Thyroid gland (tissue), 4 donors: ENCODE measurements at places on chromosomes 13 and 19. TPM values are rescaled to one million over a fixed set of nuclear protein-coding genes. Genes with fewer than 3 reads are reported as not detected.

DNA sequence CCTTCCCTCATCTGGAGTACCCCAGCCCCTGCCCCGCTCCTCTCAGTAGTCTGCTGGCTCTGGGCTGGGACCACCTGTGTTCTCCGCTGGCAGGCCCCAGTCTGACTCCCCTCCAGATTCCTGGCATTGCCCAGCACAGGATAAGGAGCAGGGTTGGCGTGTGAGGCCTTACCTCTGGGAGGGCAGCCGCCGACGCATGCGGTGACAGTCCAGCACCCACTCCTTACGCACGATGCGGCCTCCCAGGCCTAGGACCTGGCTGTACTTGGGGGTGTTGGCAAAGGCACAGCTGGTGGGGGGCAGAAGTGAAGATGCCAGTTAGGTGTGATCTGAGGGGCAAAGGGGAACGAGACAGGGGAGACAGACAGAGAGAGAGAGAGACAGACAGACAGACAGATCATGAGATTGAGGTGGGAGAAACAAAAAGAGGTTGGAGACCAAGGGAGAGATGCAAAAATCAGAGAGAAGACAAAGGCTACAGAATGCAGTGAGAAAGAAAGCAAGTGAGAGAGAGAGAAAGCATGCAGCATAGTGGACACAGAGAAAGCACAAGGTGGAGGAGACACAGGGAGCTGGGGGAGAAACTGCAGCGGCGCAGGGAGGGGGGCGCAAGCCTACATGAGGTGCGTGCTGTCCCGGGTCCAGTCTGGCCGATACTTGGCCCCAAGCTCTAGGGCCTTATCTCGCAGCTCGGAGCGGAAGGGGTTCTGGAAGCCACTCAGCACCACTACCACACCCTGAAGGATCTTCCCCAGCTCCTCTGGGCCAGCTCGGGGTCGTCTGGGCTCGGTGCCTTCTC is 18.6 kb downstream of the ZNF575 start:
- no peak for DNase-seq

GRCh38 chr19:42427313-42427712 is at the start of gene LIPE:
Gene LIPE (minus strand): TSS chr19:42427388. CDS start chr19:42427149, 239 bp downstream.
- DNase-seq, result no peak

- peak; percentile 66 for DNase-seq
Observed at GRCh38 chr13:51148952-51149573, 38.0 kb upstream of the C13orf42 start.

- DNase-seq, result no peak
Observed at GRCh38 chr13:75454497-75454896, 27.5 kb downstream of the TBC1D4 start.

SHANK1 gene
- 0.45 TPM for total RNA-seq

DNA sequence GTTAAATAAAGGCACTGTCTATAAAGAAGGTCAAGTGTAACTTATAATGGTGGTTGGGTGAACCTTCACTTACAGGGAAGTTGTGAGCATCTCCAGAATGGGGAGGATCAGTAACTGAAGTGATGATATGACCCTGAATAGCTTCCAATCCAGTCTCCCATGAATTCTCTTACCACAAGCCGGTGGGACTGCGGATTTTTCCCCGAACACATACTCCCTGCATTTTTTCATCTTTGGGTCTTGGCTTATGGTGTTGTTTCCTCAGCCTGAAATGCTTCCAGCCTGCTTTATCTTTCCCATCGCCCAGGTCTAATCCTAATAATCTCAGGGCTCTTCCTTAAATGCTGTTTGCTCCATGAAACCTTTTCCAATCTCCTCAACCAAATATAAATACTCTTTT is 2.0 kb upstream of the CSNK1A1L start:
- no peak for DNase-seq

PDX1 gene
- not detected for total RNA-seq

- no peak for DNase-seq
Observed at GRCh38 chr19:43700395-43701000, 15.4 kb upstream of the IRGC start.

GRCh38 chr19:57888107-57888559 is 704 bp downstream of the ZNF814 start:
- no peak for DNase-seq

DNA sequence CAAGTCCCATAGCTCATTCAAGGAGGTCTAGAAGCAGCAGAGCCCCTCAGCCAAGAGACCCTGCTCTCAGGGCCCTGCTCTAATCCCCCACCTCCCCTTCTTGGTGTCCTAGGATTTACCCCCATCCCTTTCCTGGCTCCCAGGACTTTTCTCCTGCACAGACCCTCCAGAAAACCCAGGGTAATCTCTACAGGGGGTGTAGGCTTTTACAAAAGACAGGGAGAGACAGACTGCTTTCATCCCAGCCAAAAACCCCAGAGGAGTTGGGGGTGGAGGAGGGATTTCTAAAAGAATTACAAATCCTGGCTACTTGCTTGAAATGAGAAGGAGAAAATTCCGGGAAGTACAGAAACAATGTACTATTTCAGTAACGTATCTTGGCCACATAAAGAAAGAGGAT is 133.3 kb downstream of the TNFSF13B start:
- no peak for DNase-seq

- DNase-seq, result peak; percentile 64
Observed at GRCh38 chr19:56765137-56765536, 75.4 kb downstream of the PEG3 start.

ZNF682 gene
- total RNA-seq, result 12.7 TPM

- DNase-seq, result no peak
Observed at GRCh38 chr13:74452176-74452575, 318.0 kb upstream of the KLF12 start.

CRLF1 gene
- 97.0 TPM for total RNA-seq

DNA sequence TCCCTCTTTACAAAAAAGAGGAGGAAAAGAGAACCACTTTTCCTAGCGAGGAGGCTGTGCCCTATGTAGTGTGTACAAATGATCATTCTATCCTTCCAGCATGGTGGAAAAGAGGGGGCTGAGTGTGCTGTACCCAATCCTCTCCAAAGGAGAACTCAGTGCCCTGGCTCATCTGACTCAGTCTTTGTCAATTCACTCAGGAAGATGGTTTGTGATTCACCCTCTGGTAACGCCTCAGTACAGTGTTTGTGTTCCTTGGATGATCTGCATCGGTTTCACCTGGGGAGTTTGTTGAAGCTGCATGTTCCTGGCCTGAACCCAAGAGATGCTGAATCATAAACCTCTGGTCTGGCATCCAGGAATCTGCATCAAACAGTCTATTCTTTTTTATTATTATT is 18.3 kb upstream of the ENOX1 start:
- DNase-seq, result no peak

DNA sequence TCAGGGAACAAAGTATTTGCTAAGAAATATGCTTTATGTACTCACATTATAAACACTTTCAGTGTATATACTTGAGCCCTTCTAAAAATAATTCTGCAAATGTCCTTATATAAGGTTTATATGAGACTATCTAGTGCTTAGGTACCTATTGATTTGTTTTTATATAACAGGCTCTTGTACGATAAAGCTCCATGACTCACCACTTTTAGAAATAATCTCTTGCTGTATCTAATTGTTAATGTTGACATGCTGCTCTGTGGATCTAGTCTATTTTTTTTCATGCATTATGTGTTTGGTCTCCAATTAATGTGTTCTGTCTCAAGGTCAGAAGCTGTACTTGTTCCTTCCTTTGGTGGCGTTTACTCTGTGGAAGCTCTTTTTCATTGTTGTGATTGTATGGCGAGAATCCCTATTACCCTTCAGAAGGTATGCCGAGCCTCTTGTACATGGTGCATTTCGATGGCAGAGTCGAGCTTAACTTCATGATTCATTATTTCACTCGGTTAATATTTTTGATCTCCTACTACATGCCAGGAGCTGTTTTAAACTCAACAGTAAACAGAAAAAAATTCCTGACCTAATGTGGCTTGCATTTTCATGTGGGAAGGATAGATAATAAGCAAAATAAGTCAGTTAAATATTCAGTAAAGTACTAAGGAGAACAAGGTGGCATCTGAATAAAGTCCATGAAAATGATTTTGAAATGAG is 361.6 kb downstream of the COG6 start:
- no peak for DNase-seq

DNA sequence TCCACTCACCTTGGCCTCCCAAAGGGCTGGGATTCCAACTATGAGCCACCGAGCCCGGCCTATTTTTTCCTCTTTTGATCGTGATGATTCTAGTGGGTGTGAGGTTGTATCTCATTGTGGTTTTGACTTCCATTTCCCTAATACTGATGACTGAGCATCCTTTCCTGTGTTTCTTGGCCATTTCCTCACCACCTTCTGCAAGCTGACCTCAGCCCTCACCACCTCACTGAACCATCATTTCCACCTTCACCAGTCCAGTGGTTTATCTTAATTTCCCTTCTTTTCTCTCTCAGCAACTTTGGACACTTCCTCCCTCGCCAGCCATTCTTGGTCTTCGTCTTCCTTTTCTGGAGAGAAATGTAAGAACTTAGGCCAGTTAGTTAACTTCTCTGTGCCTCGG is 13.0 kb upstream of the BICRA start:
- DNase-seq, result no peak

GRCh38 chr13:26695360-26695705 is 65.3 kb downstream of the GPR12 start:
- DNase-seq, result no peak

GRCh38 chr19:41691268-41691970 is 3.3 kb upstream of the CEACAM7 start:
- DNase-seq, result no peak

CXCL17 gene
- total RNA-seq, result not detected

DNA sequence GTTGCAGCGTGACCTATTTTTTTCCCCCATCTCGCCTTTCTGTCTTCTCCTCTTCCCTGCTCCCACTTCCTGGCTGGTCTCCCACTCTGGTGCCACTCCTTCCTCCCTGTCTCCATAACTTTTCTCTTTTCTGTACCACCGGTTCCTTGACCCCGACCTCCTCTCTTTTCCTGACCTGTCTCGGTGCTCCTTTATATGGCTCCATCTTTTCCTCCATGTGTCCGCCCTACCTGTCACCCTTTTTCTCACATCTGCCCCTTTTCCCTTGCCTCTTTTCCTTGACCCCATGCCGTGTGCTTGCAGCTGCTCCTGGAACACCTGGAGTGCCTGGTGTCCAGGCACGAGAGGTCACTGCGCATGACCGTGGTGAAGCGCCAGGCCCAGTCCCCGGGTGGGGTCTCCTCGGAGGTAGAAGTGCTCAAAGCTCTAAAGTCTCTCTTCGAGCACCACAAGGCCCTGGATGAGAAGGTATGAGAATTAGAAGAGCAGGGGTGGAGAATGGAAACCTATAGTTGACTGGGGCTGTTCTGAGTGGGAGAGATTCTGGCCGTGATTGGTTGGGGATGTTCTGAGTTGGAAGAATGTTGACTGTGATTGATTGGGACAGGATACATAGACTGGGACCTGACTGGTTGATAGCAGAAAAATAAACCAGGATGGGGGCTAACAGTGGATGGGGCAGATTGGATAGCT is 9.3 kb downstream of the PPFIA3 start:
- DNase-seq, result no peak

GRCh38 chr19:10115392-10116084 is 4.0 kb downstream of the P2RY11 start:
- no peak for DNase-seq

- no peak for DNase-seq
Observed at GRCh38 chr13:35292329-35292728, 184.2 kb downstream of the MAB21L1 start.

DNA sequence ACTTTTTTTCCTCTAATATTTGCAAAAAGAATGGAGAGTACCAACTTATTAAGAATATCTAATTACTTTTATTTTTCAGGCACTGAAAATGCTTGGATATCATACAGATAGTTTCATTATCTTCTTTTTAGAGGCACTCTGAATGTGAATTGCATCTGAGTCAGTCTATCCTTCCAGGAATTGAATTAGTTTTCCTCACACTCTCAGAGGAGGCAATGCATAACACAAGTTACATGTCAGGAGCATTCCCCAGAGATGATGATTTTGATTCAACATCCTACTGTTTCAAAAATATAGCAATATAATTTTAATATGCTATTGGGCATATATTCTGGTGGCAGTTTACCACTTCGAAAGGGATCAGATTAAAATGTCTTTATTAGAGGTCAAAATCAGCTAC is 1315.4 kb downstream of the PCDH9 start:
- DNase-seq, result no peak

GRCh38 chr19:10011974-10012373 is 1.3 kb upstream of the RDH8 start:
- no peak for DNase-seq

SBSN gene
- total RNA-seq, result not detected

ZNF443 gene
- 4.5 TPM for total RNA-seq

DNA sequence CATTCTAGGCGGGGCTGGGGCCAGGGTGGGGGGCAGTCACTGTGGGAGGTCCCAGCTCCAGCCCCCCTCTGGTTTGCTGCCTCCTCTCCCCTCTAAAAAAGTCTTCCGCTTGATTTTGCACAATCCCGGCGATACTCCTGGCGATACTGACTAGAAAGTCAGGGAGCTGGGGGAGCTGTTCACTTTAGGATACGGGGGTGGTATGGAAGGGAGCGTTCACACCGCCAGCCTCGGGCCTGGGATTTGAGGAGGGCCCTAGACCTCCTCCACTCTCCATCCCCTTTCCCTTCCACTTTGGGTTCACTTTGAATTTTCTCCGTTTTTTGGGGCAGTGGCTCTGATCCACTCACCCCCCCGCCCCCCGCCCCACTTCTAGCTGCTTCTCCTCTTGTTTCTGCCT is 35.0 kb downstream of the KEAP1 start:
- DNase-seq, result no peak

DNA sequence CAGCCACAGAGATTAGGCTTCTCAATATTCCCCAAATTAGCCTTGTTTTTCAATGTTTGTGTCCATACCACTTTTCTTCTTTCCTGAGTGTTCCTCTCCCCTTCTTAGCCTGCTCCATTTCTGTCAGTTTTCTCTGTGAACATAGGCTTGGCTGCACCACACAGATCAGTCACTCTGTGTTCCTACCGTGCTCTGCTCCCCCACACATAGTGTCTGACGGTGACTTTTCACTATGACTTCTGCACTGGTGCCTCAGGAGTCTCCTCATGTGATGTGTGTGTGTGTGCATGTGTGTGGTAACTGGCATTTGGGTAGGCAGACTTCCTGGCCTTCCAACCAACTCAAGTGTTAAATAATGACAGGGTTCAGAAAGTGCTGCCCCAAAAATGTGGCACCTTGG is 47.9 kb upstream of the MYCBP2 start:
- DNase-seq, result no peak

DNA sequence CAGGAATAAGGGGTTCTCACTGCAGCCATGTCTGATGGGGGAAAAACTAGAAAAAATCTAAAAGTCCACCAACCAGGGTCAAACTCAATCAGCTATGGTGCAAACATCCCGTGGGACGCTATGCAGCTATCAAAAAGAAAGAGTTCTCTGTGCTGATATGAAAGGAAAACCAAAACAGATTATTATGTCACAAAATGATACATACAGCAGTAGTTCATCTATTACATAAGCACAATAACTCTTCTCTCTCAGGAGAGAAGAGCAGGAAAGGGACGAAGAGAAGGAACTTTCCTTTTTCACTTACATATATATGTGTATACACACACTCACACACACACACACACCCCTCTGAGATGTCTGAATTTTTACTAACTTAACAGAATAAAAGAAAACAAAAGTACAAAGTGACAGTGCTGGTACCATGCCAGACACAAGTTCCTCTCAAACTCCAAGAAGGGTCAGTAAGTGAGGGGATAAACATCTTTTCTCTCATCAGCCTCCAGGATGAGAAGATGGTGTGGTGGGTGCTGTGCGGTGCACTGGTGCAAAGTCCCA is 2.9 kb upstream of the FKRP start:
- no peak for DNase-seq

- no peak for DNase-seq
Observed at GRCh38 chr13:44206434-44206833, 167.2 kb upstream of the SERP2 start.

- DNase-seq, result peak; percentile 79
Observed at GRCh38 chr19:39554701-39555311, 14.8 kb upstream of the EID2 start.

CLEC11A gene
- total RNA-seq, result 8.7 TPM

GRCh38 chr13:89628567-89628966 is 1718.9 kb upstream of the MIR17HG start:
- DNase-seq, result no peak
